COR-L47 (cell line): ENCODE measurements at places on chromosomes 6 and 20.
A peak's percentile ranks its signal among the peaks of the same experiment; 100 is the strongest.

DNA sequence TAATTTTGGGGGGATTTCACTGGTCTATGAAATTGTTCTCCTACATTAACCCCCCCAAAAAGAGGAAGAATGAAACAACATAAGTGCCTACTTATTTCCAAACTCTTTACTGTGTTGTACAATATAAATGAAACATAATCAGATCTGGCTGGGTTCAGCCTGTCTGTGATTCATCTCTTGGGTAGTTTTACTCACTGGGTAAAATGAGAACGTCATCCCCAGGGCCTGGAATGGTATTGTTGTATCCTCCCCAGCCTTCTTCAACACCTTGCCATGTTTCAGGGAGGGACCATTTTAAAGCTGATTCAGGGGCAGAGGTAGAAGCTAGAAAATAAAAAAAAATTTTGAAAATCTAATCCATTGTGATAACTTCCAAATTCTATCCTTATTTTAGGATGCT, 256.7 kb downstream of the PKHD1 start:
- no peak for DNase-seq

DNA sequence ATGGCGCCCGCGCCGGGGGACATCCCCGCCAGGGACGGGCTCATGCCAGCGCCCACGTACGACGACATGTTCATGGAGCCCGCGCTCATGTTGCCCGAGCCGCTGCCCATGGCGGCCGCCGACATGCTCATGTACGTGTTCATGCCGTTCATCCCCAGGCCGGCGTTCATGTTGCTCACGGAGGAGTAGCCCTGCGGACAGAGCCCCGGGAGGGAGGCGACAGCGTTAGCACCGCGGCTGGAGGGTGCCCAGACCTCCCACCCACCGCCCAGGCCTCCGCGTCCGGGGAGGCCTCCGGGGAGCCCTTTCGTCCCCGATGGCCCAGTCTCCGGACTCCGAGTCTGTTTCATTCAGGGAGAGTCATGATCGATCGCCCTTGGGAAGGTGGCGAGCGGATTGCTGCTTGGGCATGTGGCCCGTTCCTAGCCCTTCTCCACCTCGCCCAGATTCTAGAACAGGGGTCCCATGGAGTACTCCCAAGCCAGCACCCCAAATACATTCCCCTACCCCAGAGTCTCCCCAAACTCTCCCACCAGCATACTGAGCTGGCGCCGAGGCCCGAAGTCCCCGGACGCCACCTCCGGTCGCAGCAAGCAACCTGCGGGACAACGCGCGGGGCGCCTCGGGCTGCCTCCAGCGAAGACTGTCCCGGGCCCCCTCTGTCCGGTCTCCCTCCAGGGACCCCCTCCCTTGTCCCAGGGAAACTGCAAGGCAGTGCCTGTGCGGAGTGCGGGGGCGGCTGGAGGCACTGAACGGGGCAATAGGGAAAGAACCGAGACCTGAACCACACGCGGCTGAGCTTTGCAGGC, 1.2 kb downstream of the FOXA2 start:
- no peak for DNase-seq

- no peak for DNase-seq
These were observed 26.9 kb downstream of the MUC22 start for GRCh38 chr6:31037169-31037568.

DNA sequence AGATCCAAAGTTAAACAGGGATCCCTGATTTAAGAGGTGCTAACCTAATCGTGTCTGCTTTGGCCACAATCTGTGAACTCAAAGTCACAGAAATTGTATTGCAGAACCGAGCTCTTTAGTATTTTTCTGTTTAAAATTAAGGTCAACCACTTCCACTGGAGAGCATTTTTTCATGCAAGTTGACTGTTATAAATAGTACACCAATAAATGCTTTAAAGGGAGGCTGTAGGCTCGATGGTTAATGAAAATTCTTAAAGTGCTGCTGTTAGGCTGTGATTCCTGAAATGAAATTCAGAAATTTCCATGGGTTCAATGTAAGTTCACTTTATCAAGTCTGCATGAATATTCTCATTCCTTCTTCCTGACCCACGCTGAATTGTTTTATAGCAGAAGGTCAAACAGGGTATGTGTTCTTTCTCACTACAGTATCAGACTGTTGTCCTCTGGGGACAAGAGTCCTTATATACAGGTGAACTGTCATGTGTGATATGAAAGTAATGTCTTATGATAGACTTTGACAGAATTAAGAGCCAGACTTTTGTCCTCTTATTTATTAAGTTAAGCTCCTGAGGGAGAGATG, 92.5 kb upstream of the HDGFL1 start:
- no peak for DNase-seq

DNA sequence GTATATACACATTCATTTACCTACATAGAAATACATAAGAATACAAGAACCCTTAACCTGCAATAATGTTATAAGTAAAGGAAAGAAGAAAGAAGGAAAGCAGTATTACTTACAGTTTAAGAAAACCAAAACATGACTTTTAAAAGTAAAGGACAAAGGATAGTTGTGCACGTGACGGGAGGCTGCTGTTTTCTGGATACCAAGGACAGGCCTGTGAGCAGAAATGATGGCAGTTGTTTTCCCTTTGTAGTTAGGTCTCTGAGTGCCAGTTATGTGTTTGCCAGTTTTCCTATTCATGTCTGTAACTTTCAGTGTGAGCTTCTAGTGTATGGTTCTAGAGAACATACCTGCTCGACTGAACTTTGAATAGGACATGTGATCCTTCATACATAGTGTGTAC, 54.8 kb downstream of the FAM120B start:
- no peak for DNase-seq

- DNase-seq = no peak
These were observed 111.2 kb upstream of the PRDM1 start for GRCh38 chr6:105974986-105975385.

DNA sequence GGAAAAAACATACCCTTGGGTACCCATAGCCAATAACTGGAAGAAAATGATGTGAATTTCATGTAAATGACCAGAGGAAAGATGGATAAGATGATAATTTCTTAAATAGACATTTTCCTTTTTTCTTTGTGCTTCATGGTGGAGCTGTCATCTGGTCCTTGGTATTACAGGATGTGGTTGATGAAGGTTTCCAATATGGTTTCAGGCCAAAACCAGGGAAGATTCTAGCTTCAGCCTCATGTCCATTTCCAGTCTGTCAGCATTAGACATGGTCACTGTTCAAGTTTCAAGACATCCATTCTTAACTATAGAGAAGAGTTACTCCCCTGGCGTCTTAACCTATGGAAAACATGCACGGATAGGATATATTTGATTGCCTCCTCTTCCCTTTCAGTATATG, 63.6 kb downstream of the SSR1 start:
- no peak for DNase-seq

DNA sequence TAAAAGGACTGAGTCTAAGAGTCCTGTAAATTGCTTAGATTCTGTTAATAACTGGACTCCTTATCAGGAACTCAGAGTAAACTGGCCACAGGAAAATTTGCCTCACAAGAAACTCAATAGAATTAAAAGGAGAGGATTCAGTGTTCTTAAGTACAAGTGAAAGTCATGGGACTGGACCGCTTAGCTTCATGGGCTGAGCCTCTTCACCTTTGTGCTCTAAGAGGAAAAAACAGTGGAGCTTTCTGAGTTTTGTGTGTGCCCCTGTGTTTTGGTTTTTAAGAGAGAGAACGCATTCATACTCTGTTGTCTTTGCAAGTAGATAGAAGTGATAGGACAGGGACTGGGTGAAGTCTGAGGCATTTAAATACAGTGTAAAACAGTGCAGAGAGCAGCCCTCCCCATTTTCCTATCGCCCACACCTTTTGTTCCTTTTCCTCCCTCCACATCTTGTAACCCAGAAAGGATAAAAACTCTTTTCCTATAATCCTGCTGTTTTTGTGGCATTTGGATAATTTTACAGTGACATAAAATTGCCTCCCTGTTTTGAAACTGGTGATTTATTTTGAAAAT, 49.6 kb downstream of the FOXO3 start:
- no peak for DNase-seq

DNA sequence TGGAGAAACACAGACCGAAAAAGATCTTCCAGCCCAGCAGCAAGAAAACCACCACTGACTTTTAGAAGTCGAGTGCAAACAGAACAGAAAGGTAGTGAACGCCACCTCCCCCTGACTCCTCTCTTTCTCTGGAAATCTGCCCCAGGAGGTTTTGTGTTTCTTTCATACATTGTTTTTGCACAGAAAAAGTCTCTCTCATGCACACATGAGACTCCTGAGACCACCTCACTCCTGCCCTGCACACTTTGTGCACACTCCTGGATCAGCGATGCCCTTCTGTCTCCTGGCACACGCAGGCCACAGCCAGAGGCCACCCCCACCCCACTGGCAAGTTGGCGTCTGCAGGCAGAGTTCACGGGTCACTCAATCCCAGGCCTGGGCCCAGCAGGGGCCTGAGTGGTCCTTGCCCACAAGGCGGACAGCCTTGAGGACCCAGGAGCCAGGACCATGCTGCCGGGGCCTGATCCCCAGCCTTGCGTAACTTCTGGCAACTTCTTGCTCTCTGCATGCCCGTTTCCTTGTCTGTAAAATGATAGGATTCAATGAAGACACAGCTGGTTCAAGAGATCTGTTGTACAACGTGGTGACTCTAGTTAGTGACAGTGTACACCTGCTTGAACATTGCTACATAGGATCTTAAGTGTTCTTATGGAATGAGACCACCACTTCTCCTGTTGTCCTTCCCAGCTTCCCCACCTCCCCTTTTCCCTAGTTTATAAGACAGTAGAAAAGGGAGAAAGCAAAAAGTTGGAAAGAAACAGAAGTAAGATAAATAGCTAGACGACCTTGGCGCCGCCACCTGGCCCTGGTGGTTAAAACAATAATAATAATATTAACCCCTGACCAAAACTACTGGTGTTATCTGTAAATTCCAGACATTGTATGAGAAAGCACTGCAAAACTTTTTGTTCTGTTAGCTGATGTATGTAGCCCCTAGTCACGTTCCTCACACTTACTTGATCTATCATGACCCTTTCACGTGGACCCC, 30.2 kb upstream of the CST7 start:
- DNase-seq = no peak

GRCh38 chr6:169961772-169962561, 210.5 kb downstream of the ERMARD start:
- no peak for DNase-seq

GRCh38 chr20:60950974-60951373, 301.1 kb upstream of the CDH4 start:
- no peak for DNase-seq

- no peak for DNase-seq
These were observed 21.6 kb downstream of the RIN2 start for GRCh38 chr20:19779634-19780033.

- no peak for DNase-seq
These were observed 216.9 kb downstream of the EYA2 start for GRCh38 chr20:47111576-47111975.

DNA sequence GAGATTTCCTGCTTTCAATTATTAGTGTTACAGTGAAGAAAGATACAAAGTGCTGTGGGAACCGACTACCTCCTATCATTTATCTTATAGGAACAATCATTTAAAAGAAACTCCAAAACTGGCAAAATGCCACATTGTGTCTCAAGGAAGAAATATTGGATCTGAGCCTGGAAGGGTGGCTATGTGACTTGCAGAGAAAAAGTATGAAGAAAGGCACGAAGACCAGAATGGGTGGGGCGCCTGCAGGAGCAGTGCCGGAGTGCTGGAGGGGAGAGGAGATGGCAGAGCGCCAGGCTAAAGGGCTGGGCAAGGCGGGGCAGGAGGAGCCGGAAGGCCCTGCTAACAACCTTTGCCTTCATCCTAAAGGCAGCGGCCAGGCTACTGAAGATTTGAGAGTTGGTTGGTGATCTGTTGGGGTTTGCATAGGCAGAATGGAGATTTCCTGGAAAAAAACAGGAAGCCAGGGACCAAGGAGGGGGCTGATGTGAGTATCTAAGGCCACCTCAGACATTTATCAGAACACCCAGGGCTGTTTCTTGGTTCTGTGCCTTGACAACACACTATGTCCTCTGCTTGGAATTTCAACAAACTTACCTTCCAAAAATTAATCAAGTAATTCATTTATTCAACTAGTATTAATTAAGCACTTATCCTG, 125.6 kb downstream of the MAFB start:
- peak; percentile 2 for DNase-seq

GRCh38 chr6:4647414-4648365, 128.5 kb upstream of the CDYL start:
- peak; percentile 76 for DNase-seq

GRCh38 chr6:42783876-42784642, 2.2 kb downstream of the BICRAL start:
- DNase-seq = no peak

DNA sequence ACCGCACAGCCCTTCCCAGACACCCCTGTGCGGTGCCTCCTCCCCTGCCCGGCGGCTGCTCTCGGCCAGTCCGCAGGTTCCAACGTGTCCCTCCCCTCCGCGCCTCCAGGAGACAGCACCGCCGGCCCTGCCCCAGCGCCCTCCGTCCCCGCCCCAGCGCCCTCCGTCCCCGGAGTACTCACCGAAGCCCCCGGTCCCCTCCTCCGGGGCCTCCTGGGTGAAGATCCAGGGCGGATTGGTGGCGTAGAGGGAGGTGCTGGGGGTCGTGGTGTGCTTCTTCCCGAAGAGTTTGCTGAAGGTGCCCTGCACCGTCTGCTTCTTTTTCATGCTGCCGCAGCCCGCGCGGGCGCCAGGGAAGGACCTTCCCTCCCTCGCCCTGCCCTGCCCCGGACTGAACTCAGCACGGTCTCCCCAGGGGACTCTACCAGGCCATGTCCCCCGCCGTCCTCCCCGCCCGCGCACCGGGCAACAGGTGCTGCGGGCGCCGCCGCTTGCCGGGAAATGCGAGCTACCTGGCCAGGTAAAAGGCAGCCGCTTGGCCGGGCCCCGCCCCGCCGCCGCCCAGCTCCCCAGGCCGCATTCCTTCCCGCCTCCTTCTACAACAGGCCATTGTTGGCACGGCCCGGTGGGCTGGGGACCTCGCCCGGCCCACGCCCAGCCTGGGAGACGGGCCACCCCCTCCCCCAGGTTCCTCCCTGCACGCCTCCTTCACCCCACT, at the start of gene C6orf132:
Gene C6orf132, minus strand, starts transcription at position 503 of the 718 bp plus-strand sequence. Its CDS starts 176 bp downstream, at position 327.
- DNase-seq = no peak

GRCh38 chr20:49133571-49133970, 54.6 kb downstream of the STAU1 start:
- DNase-seq = no peak

GRCh38 chr6:158780988-158781691, 38.0 kb downstream of the EZR start:
- no peak for DNase-seq

DNA sequence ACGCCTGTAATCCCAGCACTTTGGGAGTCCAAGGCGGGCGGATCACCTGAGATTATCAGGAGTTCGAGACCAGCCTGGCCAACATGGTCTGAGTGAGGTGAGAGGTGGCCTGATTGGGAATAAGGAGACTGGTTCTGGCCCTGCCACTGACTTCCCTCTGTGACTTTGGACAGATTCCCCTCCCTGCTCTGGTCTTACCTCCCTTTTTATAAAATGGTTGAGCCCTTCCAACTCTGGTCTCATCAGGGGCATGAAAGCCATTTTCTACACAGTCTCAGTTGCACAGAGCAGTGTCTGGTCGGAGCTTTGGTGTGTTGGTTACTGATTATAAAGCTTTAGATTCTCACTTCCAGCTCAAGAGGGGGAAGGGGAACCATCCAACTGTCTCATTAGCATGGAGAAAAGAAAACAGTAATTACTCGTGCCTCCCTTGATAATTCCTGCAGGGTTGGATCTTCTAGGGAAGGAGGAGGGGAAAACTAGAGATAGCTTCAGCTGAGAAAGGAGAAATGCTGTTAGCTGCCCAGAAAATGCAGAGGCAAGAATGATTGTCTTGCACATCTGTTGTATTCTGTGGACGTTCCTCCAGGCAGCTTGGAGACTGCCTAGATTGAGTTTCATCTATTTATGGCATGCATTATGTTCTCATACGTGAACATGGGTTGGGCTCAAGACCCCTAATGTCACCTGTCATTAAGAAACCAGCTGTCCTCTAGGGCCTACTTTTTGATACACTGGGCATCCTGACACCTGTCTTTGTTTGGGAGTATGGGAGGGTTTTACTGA, 30.4 kb downstream of the RALY start:
- peak; percentile 34 for DNase-seq
